Ureter (tissue), 1 donor: ENCODE measurements at places on chromosomes 16 and 17. TPM values are rescaled to one million over a fixed set of nuclear protein-coding genes. Genes with fewer than 3 reads are reported as not detected.

DNA sequence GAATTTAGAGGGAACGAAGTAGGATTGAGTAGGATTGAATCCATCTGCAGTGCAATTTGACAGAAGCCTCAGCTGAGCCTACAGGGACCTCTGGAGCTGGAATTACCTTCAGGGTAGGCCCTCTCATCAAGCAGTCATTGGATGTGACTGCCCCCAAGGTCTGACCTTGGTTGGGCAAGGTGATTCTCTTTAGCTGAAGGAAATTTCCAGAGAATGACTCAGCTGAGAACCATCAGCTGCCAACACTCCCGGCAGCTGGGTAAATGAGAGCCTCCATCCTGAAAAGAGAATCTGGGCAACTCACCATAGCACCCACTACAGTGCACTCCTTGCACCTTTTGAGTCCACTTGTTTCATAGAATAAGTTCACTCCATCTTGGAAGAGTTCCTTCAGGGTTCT is 113.5 kb upstream of the MED13 start:
- DNase-seq, result no peak

DNA sequence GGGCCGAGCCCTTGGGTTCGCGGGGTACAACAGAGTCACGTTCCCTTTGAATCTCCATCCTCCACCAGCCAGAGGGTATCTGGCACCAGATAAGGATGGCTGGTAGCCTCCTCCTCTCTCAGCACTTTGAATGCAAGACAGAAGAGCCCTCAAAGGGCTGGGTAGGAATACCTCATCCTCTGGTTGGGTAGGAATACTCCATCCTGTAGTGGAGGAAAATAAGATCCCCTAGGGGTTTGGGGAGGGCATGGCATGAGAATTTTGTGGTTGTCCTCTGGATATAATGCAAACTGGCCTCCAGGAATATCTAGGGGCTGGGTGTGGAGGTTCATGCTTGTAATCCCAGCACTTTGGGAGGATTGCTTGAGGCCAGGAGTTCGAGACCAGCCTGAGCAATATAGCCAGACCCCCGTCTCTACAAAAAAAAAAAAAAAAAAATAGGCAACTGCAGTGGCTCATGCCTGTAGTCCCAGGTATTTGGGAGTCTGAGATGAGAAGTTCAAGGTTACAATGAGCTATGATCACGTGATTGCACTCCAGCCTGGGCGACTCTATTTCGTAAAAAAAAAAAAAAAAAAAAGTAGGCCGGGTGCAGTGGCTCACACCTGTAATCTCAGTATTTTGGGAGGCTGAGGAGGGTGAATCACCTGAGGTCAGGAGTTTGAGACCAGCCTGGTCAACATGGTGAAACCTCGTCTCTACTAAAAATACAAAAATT is 2.7 kb downstream of the IGFBP4 start:
- no peak for DNase-seq

- no peak for DNase-seq
Observed at GRCh38 chr17:49516180-49516579, 21.1 kb downstream of the NGFR start.

- no peak for DNase-seq
Observed at GRCh38 chr17:33342025-33342424, 48.9 kb upstream of the ASIC2 start.

DNA sequence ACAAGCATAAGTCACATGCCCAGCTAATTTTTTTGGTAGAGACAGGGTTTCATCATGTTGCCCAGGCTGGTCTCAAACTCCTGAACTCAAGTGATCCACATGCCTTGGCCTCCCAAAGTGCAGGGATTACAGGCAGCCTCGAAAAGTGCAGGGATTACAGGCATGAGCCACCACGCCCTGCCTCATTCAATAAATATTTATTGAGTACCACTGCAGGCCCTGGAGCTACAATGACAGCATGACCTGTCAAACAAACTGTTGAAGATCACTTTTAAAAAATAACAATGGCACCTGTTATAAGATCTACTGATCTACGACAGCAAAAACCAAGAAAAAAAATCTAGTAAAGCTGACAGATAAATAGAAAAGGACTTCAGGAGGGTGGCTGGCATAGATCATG is 76.3 kb downstream of the CEP95 start:
- DNase-seq, result no peak

DNA sequence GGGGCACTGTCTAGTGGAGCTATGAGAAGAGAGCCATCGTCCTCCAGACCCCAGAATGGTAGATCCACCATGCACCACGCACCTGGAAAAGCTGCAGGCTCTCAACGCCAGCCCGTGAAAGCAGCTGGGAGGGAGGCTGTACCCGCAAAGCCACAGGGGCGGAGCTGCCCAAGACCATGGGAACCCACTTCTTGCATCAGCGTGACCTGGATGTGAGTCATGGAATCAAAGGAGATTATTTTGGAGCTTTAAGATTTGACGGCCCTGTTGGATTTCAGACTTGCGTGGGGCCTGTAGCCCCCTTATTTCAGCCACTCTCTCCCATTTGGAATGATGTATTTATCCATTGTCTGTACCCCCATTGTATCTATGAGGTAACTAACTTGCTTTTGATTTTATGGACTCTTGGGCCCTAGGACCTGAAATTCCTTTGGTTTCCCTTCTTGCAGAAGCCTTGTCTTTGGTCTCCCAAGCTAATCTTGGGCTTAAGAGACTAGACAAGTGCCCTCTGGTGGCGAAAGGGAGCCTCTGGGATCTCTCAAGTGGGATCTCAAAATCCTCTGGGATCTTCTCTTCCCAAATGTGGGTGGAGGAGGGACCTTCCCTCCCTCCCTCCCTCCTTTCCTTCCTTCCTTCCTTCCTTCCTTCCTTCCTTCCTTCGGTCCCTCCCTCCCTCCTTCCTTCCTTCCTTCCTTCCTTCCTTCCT is 58.2 kb upstream of the HAPSTR1 start:
- DNase-seq, result no peak

The TBC1D3K gene
- total RNA-seq, result not detected

The VTN gene
- total RNA-seq, result 1.0 TPM

The CCL13 gene
- total RNA-seq, result 2.1 TPM
